Stimulated activated CD4-positive, alpha-beta T cell treated with anti-CD3 and anti-CD28 coated beads, Interleukin-12 subunit alpha, Interleukin-12 subunit beta, amount 100 ng/mL, for 48 hours (primary cell): ENCODE measurements at places on chromosomes 7 and 10.

GRCh38 chr7:95104739-95105138, 197.3 kb downstream of the PPP1R9A start:
- no peak for DNase-seq

DNA sequence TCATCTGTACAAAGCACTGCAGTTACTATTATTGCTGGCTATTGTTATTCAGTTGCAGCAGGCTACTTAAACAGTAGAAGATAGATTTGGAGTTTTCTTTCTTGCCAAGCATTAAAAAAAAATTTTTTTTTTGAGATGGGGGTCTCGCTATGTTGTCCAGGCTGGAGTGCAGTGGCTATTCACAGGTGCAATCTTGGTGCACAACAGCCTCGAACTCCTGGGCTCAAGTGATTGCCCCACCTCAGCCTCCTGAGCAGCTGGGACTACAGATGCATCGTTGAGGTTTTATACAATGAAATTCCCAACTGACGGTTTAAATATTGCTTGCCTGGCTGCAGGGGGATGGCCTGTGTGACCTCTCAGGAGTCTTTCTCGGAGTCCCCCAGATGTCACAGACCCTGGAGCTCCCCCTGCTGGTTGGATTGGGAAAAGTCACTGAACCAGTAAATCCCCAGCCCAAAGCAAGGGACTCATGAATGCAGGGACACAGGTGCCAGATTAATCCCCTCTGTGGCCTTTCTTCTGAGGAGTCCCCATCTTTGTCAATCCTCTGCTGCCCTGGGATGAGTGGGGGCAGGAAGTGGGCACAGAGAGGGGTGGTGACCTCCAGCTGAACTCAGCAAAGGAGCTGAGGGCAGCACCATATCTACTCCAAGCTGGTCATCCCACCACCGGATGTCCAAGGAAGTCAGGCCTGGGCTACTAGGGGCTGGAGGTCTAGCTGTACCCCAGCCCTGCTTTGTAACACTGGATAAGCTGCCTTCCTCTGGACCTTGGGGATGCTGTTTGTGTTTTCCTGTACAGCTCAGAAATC, 149.6 kb downstream of the C10orf105 start:
- peak; percentile 90 for DNase-seq

- DNase-seq, result no peak
Observed at GRCh38 chr7:43697690-43698089, 31.6 kb downstream of the COA1 start.

- DNase-seq, result no peak
Observed at GRCh38 chr10:102450124-102450373, 1.3 kb downstream of the C10orf95 start.

- no peak for DNase-seq
Observed at GRCh38 chr7:30920584-30921539, 9.2 kb downstream of the AQP1 start.

DNA sequence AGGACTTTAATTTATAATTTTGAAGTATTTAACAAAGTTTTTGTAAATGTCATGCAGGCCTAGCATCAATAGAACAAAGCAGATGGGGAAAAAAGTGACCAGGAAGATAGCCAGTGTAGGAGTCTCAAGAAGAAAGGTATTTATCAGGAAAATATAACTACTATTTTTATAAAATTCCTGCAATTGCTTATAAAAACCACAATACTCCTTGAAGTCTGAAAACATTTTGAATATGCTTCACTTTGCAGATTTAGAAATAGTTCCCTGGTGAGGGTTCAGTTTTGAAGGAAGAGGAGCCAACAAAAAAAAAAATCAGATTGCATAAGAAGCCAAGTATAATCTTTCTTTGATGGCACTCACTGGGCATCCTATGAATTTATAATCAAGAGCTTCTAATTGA, 34.1 kb downstream of the MTERF1 start:
- no peak for DNase-seq

DNA sequence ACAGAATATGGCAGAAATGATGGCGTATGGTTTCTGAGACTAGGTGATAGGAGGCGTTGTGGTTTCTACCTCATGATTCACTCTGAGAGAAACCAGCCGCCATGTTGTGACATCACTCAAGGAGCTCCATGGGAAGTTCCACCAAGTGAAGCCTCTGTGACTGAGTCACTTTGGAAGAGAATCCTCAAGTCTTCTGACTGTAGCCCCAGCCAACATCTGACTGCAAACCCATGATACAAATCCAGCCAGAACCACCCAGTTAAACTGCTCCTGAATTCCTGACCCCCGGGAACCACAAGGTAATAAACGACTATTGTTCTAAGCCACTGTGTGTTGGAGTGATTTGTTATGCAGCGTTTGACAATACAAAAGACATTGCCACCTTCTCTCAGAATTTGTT, 91.1 kb upstream of the CARD11 start:
- DNase-seq, result peak; percentile 19

DNA sequence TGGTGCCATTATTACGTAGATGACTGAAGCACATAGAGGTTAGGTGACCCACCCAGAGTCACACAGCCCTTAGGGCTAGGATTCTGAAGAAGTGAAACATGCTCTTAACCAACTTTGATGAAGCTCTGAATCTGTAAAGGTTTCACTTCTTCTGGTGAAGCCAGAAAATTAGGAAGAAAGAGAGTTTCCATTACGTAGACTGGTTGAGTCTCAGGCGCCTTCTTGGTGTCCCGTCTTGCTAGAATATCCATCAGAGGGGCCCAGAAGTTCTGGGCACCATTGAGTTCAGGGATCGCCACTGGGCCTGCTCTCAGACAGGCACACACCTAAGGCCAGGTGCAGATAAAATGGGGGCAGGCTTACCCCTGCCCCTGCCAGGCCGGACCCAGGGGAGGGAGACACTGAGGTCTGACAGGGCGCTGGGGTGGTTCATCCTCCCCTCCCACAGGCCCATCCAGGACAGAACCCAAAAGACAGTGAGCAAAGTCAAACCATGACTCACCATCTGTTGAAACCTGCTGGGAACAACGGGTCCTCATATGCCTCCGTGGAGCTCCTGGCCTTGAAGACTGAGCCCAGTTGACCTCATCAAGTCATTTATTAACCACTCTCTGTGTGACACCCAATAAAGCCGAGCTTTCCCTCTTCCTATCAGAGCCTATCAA, 33.2 kb downstream of the DRGX start:
- DNase-seq, result no peak

GRCh38 chr10:118804262-118804773, 49.5 kb upstream of the CACUL1 start:
- no peak for DNase-seq

DNA sequence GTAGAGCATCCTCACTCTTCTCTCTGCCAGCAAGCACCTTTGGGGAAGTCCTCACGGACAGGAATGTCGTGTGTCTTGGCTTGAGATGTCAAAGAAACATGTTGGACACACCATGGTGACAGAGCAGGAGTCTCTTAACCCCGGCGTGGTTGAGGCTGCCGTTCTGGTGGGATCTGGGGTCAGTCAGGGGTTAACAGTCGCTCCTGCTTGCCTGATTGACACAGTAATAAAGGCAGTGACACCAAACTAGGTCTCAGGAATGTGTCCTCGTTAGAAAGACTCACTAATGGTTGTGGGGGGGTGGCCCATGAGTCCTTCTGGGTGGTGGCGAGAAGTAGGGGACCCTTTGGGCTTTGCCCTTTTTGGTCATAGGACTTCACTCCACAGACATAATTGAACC, 69.0 kb downstream of the TCF7L2 start:
- DNase-seq, result no peak

GRCh38 chr7:130951976-130952876, 218.2 kb upstream of the KLF14 start:
- DNase-seq, result no peak

- DNase-seq, result no peak
Observed at GRCh38 chr7:55053651-55054571, 35.1 kb downstream of the EGFR start.

- no peak for DNase-seq
Observed at GRCh38 chr7:102045681-102046372, 228.4 kb downstream of the CUX1 start.

- no peak for DNase-seq
Observed at GRCh38 chr7:33043501-33044400, 18.8 kb downstream of the NT5C3A start.

GRCh38 chr10:33498391-33498891, 164.0 kb upstream of the NRP1 start:
- DNase-seq, result no peak

GRCh38 chr7:29236071-29236580, 41.6 kb downstream of the CHN2 start:
- no peak for DNase-seq

- DNase-seq, result no peak
Observed at GRCh38 chr7:33776788-33777187, 128.6 kb upstream of the BMPER start.

- DNase-seq, result no peak
Observed at GRCh38 chr10:49579621-49580020, 30.5 kb upstream of the SLC18A3 start.

DNA sequence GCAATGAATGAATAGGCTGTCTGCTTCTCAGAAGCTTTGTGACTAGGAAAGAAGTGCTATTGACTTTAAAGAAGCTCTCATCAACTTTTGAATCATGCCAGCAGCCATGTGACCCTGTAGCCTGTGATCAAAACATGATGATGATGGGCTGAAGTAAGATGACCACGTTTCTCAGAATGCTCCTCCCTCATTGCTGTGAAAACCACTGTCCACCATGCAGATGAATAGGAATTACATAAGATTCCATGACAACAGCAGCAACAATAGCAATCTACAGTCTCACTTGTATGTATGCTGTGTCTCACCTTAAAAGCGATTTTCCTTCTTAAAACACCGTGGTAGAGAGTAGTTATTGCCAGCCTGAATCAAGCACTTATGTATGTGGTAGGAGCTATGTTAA, 228.4 kb downstream of the TRIL start:
- no peak for DNase-seq

DNA sequence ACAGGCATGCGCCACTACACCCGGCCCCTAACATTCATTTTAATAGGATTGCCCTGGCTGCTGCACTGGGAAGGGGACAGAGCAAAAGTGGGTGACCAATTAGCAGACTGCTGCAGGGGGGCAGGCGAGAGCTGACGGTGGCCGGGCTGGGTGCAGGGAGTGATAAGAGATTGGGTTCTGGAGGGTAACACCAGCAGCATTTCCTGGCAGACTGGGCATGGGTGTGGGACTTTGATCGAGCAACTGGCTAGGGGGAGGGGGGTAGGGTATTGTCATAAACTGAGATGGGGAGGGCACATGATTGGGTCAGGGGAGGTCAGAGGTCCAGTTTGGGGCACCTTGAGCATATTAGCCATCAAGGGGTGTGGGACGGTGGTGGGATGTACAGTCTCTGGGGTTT, 20.2 kb upstream of the AMZ1 start:
- DNase-seq, result no peak

GRCh38 chr10:49744091-49744685, 17.9 kb downstream of the OGDHL start:
- no peak for DNase-seq

GRCh38 chr7:1940863-1941262, 270.8 kb downstream of the ELFN1 start:
- no peak for DNase-seq

- DNase-seq, result no peak
Observed at GRCh38 chr10:59388671-59388976, 26.3 kb upstream of the FAM13C start.

- DNase-seq, result no peak
Observed at GRCh38 chr7:82530361-82530760, 86.8 kb upstream of the CACNA2D1 start.

DNA sequence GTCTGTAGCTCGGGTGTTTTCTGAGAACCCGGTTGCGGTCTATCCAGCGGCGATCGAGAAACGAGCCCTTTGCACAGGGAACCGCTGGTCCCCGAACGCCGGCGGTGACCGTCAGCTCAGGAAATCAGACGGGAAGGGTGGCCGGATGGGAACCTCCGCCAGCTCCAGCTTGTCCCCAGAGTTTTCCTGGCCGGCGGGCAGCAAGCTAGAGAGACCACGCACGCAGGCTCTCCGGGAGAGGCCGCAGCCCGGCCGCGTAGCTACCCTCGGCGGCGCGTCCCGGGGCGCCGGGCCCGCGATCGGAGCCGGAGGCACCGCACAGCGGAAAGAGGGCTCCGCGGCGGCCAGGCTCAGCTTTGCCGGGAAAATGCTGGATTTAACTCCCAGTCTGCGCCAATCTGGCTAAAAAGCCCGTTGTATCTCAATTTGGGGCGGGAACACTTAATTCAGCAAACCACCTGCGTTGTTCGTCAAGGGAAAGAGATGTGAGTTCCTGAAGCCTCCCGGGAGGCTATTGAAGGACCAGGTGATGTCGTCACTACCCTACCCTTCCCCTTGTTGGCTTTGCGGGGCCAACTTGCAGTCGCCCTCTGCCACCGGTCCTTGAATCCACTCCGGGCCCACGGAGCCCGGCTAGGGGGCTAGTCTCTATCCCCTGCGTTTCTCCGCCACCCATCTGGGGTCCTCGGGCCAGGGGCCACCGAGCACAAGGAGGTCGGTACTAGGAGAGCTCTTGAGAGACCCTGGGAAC, 859 bp upstream of the CH25H start:
- DNase-seq, result no peak

GRCh38 chr10:13340626-13341376, 7.3 kb downstream of the SEPHS1 start:
- no peak for DNase-seq

DNA sequence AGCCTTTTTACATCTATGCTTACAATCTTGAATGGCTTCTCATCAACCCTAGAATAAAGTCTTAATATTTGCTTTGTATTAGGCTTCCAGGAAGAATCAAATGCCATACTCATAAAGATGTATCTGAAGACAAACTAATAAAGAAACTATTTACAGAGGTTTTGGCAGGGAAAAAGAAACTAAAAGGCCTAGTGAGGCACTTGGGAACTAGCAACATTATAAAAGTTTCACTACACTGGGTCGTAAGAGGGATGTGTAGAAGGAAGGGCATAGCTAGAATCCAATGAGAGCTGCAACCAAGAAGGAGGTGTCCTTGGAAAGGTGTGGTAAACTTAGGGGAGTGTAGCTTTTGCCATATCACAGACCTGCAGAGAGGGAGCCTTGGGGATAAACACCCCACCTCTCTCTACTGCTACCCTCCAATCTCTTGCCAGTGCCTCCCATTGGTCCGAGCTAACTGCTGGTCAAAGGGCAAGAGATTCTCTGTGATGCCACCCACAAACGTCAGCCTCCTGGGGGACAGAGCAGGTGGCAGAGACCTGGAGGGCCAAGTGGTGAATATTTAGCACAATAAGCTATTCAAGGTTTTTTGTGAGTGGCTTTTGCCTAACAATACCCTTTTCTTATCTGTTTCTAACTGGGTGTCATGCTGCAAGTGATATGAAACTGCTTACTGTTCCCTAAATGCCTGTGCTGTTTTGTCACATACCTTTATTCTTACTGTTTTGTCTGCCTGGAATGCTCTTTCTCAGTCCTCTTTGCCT, 60.7 kb downstream of the CPED1 start:
- no peak for DNase-seq

DNA sequence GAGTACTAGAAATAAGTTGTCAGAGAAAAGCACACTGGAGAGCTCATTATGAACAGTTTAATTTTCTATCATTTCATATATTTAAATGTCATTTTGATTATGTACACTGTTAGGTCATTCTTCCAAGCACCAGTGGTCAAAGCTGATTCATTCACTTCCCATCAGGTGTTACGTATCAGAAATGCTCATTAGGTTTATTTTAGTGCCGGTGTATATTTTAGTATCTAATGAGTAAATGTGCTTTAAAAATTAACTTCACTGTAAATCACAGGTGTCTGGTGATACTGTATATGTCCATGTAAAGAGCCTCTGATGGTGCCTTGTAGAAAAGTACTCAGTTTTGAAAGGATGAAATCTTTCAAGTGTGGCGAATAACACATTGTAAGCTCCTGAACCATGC, 3.5 kb downstream of the DMTF1 start:
- DNase-seq, result no peak
